ENCODE measurements at places on chromosomes 2 and 18.

DNA sequence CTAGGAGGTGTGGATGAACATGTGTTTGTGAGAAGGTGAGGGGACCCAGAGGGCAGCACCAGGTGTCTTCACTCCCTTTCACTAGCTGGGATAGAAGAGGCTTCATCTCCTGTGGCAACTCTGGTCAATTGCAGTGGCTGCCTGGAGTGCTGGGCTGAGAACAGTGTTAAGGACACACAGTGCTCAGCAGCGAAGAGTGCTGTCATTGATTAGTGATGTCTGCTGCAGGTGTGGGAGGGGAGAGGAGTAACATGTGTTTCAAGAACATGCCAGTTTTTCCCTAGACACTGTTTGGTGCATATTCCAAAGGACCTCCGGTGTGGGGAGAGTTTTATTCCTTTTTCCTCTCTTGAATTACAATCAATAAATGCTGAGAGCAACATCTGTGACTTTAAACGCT, 95.9 kb upstream of the CXCR4 start:
- DNase-seq: no peak

DNA sequence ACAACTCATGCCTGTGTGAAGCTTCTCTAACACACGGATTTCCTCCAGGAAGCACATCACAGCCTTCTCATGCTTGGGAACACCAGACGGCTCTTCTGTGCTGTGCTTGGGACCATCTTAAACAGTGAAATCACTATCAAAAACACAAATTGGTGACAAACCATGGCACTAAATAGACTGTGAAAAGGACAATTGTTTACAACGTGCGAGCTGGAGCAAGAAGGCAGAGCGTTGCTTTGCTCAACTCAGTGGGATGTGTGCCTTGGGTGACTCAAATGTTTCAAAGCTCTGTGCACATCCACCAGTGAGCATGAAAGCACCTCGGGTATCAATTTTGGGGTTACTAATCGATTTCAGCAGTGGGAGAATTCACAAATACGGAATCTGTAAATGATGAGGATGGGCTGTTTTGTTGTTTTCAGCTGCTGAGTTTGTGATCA, 182.4 kb upstream of the ARL4C start:
- no peak for DNase-seq

GRCh38 chr2:127392133-127392827, 4.5 kb upstream of the MAP3K2 start:
- peak; percentile 57 for DNase-seq

DNA sequence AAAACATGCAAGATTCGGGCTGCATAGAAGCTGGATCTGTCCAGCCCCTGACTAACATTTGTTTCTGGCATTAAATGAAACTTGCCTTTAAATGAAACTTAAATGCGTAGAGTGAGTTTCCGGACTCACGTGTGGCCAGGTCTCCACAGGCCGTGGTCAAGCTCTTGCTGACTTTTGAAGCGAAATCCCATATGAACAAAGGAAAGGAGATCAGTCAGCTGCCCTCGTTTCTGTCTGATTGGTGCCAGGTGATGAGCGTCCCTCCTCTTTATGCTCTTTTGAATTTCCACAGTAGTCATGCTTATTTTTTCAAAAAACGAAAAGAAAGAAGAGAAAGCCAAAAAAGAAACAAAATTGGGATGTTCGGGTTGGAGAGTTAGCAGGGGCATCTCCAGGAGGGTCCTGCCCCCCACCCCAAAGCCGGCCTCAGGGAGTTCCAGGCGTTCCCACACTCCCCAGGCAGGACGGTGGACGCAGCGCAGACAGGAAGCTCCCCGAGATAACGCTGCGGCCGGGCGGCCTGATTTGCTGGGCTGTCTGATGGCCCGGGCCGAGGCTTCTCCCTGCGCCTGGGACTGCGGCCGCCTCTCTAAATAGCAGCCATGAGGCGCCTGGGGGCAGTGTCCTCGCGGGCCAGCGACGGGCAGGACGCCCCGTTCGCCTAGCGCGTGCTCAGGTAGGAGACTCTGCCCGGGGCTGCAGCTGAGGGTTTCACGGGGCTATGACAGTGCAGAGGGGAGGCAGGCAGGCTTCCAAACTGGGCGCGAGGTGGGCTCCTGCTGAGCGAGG, at the start of gene COLEC11:
Gene COLEC11, plus strand, starts transcription at position 620 of the 789 bp plus-strand sequence. CDS start 9,229 bp downstream, outside the sequence.
- peak; percentile 28 for DNase-seq

DNA sequence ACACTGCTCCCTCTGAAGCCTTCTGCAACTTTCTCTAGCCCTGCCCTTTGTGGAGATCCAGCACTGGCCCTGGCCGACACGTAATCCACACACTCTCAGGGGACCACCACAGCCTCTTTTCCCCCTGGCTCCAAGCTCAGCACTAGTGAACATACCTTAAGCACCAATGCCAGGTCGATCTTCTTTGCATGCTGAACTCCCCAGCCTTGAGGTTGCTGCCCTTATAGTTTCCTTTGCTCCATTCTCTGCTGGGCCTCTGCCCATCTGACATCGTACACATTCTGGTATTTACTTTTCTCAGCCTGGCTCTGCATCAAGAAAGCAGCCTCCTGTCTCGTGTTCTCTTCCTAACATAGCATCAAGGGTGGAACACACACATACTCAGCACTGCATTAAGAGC, 361.5 kb downstream of the LPIN1 start:
- DNase-seq: peak; percentile 19

- peak; percentile 23 for DNase-seq
Measured at GRCh38 chr18:47997338-47997780, 66.9 kb upstream of the SMAD2 start.

DNA sequence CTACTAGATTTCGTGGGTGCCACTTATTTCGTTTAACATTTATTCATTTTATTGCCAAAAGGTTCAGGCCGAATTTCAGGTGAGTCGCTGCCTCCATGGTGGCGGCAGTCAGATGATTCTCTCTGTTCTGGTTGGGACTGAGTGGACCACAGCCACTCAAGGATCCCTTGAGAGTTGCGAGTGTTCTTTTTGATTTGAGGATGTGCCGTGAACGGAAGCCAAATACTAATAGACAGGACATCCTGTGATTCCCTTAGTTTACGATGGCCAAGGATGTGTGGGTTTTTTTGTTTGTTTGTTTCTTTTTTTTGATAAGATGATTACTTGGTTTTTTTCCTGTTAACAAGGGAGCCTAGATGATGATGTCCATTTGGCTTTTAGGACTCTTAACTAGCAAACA, 13.2 kb downstream of the MAPRE2 start:
- DNase-seq: no peak

- DNase-seq: peak; percentile 85
Measured at GRCh38 chr2:189407281-189408209, 33.7 kb upstream of the WDR75 start.

- DNase-seq: no peak
Measured at GRCh38 chr2:10028407-10028987, 14.9 kb upstream of the KLF11 start.

DNA sequence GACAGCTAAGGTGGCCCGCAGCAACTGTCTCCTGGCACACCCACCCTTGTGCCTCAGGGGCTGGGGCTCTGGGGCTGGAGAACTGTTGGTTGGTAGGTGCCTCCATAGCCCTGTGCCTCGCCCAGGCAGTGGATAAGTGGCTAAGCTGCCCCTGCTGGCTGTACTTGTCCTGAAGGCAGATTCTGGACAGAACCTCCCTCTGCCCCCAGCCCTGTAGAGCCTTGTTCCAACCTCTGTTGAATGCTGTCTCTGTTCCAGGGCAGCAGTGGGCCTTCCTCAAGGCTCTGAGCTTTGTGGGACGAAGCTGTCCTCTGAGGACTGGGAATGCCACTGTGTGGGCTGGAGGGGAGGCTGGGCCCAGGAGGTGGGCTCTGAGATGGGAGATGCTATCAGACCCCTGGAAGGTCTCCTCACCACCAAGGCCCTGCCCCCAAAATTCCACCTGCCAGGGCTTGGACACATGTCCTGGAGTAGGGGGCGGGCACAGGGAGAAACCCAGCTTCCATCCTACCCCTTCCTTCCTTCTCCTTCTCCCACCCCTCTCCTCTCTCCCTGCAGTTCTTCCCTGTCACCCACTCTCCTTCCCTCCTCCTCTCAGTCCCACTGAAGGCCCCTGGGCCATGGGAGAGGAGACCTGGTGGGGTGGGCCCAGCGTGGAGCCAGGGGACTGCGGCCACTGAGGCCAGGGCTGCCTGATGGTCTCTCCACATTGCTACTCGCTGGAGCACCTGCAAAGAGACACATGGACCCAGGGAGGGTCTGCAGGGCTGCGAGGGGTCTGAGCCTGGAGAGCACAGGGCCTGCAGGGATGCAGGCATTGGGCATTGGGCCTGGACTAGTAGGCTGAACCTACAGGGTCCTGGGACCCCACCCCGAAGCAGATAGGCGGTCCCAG, 1.7 kb upstream of the PDCD1 start:
- DNase-seq: no peak

Measured in fibroblast of skin of right biceps (primary cell).